ENCODE measurements at places on chromosomes 12 and 14.

DNA sequence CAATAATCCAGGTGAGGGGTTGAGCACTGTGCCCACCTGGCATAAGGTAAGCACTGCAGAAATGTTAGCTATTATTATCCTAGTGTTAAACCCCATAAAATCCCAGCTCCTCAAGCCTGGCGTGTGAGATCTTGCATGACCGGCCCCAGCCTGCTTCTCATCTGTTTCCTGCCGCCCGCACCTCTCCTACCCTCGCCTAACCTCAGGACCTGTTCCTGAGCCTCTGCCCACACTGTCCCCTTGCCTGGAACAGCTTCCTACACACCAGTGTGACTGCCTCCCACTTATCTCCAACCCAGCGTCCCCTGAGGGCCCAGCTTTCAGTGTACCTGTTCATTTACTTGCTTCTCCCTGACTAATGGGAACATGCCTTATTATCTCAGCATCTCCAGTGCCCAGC is 24.7 kb downstream of the ISCA2 start:
- DNase-seq = no peak

GRCh38 chr12:71299541-71300376 is 139.8 kb upstream of the LGR5 start:
- no peak for DNase-seq

DNA sequence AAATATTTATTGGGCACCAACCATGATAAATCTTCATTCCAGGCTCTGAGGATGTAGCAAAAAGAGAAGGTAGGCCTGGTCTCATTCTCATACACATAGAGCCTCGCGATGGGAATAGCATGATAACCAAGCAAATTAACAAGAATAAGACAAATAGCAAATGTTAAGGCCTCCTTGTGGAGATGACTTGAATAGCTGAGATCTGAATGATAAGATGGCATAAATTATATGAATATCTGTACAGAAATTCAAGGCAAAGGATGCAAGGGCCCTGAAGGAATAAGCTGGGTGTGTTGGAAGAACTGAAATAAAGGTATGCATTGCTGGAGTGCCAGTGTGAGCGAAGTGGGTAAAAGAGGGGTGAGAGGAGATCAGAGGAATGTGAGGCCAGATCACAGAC is 114.8 kb downstream of the ALX1 start:
- DNase-seq = no peak

- DNase-seq = no peak
Observed at GRCh38 chr12:176321-177181, 37.4 kb downstream of the SLC6A12 start.

- DNase-seq = no peak
Observed at GRCh38 chr14:24277071-24277470, 5.7 kb upstream of the RABGGTA start.

- peak; percentile 16 for DNase-seq
Observed at GRCh38 chr14:59187802-59188460, 536 bp upstream of the DAAM1 start.

GRCh38 chr14:90536092-90536491 is 139.3 kb downstream of the CALM1 start:
- DNase-seq = no peak

GRCh38 chr14:22105624-22106006 is 432.0 kb upstream of the OR4E1 start:
- DNase-seq = no peak

GRCh38 chr14:61602003-61602732 is 93.1 kb upstream of the HIF1A start:
- no peak for DNase-seq

- no peak for DNase-seq
Observed at GRCh38 chr14:77926942-77927341, 127.0 kb downstream of the ADCK1 start.

DNA sequence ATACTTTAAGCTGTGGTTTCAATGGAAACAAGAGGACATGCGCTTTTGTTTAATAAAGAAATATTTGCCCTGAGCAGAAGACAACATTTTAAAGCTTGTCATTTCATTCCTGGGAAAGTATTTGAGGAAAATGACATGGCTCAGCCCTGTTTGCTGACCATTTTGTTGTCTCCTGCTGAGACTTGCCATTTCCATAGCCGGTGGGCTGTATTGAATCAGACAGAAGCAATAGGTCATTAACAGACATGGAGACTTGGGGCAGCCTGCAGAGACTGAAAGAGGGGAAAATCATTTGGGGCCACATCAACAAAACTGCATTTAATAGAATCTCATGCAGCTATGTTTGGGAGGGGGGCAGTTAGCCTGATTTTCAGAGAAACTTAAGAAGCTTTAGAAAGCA is 443.0 kb downstream of the NPAS3 start:
- no peak for DNase-seq

- no peak for DNase-seq
Observed at GRCh38 chr12:29382251-29382650, 1.3 kb upstream of the ERGIC2 start.

DNA sequence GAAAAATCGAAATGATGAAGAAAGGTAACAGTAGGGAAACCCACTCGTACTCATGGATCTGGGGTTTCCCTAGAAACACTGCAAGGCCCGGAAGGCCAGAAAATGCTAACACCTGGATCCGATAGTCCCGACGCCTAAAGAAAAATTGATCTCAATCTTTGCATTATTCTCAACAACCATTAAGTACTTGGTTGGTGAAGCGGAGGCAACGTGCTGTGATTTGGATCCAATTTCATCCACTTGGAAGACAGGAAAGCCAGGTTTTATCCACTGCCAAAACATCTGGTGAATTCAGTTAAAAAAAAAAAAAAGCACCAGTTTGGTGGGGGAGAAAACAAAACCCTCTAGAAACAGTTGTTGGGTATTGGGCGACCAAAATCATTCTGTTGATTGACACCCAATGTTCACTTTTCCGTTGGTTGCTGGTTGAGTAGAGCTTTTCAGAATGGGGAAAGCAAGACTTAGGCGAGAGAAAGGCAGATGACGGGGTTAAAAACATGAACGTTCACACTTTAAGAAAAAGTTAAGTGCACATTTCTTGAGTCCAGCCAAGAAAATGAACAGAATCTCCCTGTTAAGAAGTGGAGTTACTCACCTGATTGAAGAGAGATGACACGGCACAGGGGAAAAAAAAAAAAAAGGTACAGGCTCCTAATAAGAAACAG is 41.9 kb upstream of the MED13L start:
- DNase-seq = no peak

DNA sequence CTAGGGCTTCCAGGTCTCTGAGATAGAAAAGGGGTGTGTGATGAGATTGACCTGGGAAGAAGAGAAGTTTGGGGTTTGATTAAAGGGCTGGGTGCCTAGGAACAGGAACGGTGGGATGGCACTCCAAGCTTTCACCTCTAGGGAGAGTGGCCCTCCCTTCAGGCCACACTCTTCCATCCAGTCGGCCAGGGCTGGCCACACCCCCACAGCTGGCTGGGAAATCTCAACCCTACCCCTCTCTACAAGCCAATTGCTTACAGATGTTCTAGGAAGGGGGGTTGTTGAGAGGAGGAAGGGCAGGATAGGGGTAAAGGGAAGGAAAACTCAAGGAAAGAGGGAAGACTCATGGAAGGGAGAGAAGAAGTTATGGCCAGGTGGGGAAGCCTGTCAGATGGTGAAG is 6.6 kb upstream of the ITGA5 start:
- DNase-seq = no peak

DNA sequence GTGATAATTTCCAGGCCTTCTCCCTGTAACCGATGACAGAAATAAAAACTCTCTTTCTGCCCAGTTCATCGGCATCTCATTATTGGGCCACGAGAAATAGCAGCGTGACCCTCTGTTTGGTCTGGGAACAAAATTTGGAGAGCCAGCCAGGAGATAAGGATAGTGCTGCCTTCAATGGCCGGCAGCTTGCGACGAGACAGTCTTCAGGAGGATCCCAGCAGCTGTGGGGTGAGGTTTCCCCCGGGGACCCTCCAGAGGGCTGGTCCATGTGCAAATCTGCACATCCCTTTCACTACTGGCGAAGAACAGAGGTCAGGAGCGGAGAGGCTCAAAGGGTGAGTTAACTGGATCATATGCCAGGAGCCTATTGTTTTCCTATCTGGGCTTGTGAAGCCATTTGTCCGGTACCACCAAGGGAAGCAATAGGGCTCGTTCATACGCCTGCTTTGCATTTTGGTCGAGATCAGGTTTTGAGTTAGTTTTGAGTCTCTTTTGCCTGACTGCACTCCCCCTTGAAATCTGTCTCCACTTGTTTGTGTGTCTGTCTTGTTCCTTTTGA is 4.8 kb downstream of the SLC39A2 start:
- DNase-seq = no peak

DNA sequence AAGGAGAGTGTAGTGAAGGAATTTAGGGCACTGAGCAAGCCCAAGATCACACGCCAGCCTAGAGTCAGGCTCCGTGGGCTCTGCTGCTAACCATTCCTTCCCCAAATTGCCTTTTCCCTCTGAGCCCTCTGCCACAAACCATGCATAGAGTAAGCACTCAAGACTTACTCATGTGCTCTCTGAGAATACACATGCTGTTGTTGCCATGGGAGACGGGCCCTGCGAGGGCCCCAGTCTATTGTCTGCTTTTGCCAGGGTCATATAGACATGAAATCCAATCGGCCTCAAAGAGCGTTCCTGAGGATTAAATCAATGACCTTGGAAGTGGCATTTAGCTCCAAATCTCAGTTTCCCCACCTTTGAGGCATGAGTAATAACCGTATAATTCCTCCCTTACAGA is 48.7 kb upstream of the WSCD2 start:
- no peak for DNase-seq

GRCh38 chr12:116882742-116883141 is 1.5 kb upstream of the HRK start:
- DNase-seq = no peak

DNA sequence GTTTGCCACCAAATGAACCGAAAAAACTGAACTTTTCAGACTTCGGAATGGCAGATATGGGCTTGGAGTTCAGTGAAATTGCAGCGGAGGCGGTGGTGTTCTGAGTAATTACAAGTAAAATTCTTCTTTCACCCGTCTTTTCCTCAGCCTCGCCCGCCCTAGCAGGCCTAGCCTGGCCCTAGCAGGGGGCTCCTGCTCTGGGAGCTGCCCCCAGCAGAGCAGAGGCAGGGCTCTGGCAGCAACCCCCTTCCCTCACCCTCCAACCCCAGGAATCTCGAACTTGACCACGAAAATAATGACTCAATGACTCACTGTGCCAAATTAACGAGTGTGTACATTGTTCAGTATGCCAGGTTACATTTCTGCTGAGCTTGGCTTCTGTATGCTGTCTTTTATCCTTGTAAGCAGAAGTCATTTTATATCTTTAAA is 1.1 kb downstream of the PAPLN start:
- no peak for DNase-seq

DNA sequence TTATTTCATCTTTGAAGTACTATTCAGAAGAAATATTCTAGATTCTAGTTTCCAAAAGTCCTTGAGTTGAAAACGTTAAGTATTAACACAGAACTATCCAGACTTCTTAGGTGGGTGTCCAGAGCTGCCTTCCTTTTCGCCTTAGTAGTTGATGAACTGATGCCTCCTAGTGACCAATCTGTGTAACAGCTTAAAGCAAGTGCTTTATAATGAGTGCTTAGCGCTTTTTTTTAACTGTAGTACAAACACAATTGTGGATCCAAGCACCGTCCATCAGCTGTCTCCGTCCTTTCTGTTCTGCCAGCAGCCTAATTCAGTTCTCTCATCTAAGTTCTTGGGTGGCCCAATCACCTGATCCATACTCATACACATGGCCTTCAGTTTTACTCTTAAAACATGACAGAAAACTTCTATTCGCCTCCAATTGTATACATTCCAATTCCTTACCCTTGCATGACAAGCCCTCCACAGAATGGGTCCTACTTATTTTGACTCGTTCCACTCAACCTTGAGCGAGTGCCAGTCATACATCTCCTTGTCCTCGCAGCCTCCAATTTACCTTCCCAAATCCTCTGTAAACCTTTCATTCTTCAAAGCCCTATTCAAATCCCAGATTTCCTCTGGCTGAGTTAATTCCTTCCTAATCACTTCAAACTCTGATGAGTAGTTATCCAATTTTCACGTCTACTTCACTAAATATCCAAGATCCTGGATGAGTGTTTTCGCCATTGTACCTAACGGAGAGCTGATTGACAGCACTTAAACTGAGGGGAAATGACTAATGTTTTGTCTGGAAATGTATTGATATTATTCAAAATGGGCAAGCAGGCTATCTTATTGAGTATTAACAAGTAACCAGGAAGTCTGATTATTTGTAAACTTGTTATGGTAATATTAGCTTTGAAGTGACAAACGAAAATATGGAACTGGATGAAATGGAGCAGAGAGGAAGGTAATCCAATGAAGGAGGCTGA is 5.8 kb upstream of the PHLDA1 start:
- no peak for DNase-seq

DNA sequence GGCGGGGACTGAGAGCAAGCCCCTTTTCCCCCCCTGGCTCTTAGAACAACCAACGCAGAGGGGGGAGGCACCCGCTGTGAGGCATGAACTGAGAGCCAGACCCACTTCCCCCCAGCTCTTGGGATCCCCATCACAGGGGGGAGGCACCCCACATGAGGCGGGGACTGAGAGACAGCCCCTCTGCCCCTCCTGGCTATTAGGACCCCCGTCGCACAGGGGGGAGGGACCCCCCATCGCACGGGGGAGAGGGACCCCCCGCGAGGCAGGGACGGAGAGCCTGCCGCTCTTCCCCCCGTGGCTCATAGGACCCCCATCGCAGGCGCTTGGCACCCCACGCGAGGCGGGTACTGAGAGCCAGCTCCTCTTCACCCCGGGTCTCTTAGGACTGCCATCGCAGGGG is 195.8 kb upstream of the PZP start:
- no peak for DNase-seq

- no peak for DNase-seq
Observed at GRCh38 chr12:96864335-96864734, 42.7 kb upstream of the NEDD1 start.

DNA sequence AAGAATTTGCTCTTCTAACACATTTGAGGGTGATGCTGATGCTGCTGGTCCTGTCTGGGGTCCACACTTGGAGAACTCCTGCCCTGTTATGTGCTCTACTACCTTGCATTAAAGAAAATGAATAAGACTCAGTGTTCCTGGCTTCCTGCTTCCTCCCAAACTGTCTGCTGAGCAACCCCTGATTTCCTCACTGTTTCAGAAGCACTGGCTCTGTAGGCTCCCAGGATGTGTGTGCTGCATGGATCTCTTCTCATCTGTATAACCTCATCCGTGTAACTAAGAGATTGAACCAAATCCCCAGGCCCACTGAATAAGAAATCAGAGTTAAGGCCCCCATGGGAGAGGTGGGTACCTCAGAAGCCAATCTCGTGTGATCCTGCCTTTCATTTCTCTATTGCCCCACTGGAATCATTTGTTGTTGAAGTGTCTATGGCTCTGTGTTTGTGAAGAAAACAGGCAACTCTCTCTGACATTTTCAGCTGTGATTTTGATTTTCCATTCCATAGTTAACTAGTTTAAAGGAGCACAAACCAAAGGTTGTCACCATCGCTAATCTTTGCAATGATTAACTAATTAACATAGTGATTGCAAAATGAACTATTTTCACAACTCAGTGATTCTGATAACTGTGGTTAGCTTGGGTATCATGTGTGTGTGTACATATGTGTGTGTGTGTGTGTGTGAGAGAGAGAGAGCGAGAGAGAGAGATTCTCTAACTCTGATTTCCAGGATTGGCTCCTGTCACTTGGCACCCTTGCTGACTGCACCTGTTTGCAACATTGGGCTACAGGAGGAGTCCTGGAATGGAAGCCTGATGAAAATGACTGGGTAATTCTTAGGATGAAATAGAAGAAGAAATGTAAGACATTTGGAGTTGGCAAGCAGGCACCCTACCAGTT is 196.2 kb downstream of the SLC38A4 start:
- no peak for DNase-seq

- no peak for DNase-seq
Observed at GRCh38 chr12:33634544-33634943, 194.9 kb upstream of the SYT10 start.

- DNase-seq = no peak
Observed at GRCh38 chr14:74265301-74265965, 26.2 kb downstream of the VSX2 start.

GRCh38 chr14:74637178-74637550 is 25.1 kb upstream of the LTBP2 start:
- DNase-seq = no peak
